ENCODE measurements at places on chromosomes 12 and 14.

GRCh38 chr14:52801014-52801712 lies 9.8 kb upstream of the GNPNAT1 start:
- DNase-seq, result no peak

GRCh38 chr14:66137081-66137480 lies 349.1 kb upstream of the CCDC196 start:
- DNase-seq, result no peak

GRCh38 chr12:11482955-11483354 lies 87.6 kb upstream of the PRB2 start:
- DNase-seq, result no peak

DNA sequence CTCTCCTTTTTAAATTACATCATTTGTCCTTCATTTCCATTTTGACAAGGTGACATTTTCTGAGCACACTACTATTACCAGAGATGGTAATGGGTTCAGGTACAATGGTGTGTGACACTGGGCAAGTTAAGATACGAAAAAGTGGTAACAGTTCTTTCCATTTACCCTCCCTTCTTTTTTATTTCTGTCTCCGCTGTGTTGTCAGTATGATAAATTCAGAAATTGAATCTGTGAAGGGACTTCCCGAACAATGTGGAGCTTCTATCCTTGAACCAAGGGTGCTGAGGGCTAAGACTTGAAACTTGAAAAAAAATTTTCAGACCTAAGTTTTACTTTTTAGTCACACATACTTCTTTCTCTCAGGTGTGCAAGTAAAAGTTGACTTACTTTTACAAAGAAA lies 103.7 kb downstream of the ERC1 start:
- no peak for DNase-seq

DNA sequence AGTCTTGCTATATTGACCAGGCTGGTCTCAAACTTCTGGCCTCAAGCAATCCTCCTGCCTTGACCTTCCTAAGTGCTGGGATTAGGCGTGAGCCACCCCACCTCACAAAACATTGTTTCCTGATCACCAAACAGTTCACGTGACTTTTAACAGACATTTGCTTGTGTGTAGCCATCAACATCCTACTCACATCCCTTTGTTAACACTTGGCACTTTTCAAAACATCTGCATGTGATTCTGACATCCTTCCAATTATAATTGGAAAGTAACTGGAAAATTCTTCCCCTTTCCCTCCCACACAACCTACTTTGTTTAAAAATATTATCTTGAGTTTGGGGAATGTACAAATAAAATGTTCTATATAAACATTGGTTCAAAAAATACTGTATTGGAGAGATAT lies 317.9 kb downstream of the PCNX1 start:
- DNase-seq, result no peak

DNA sequence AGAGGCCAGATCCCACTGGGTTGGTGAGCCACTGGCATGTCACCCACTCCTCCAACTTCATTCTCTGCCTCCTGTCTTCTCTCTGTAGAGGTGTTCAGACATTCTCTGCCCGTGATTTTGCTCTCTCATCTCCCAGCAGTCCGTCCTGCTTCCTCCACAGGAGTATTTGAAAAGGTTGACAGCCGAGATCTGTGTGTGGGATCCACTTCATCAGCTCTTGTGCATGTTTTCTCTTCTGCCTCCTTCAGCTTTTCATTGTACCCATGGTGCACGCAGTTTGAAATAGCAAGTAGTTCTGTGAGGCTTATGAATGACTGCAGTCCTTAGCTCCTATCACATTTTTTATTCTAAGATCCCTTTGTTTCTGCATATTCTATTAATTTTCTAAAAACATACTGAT lies 34.8 kb downstream of the ZC3H14 start:
- no peak for DNase-seq

DNA sequence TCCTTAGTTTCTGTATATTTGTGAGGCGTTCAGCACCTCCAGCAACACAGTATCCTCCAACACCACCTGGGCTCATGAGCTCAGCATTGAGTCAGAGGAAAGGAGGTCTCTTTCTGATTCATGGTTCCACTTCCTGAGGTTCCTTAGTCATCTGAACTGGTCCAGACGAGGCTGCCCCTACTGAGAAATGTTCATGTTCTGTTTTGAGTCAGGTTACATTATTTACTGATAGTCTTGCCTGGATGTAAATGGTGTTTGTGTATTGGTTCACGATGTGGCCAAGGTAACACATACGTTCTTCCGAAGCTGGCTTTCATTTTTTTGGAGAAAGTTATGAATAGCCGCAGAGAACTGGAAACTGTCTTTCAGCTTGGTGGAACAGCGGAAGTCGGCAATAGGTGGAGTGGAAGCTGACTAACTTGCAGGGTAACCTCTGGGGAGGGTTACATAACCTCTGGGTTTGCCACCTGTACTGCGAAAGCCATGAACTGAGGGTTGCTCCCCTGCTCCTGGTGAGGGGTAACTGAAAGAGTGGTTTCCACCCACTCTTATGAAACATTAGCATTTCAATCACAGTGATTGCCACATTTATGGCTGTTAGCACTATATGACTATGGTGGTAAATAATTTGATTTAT lies 42.2 kb upstream of the MANSC4 start:
- peak; percentile 65 for DNase-seq

- DNase-seq, result no peak
These were observed 266.9 kb downstream of the CCDC91 start for GRCh38 chr12:28456934-28457710.

GRCh38 chr14:53539489-53540126 lies 386.5 kb upstream of the DDHD1 start:
- no peak for DNase-seq

DNA sequence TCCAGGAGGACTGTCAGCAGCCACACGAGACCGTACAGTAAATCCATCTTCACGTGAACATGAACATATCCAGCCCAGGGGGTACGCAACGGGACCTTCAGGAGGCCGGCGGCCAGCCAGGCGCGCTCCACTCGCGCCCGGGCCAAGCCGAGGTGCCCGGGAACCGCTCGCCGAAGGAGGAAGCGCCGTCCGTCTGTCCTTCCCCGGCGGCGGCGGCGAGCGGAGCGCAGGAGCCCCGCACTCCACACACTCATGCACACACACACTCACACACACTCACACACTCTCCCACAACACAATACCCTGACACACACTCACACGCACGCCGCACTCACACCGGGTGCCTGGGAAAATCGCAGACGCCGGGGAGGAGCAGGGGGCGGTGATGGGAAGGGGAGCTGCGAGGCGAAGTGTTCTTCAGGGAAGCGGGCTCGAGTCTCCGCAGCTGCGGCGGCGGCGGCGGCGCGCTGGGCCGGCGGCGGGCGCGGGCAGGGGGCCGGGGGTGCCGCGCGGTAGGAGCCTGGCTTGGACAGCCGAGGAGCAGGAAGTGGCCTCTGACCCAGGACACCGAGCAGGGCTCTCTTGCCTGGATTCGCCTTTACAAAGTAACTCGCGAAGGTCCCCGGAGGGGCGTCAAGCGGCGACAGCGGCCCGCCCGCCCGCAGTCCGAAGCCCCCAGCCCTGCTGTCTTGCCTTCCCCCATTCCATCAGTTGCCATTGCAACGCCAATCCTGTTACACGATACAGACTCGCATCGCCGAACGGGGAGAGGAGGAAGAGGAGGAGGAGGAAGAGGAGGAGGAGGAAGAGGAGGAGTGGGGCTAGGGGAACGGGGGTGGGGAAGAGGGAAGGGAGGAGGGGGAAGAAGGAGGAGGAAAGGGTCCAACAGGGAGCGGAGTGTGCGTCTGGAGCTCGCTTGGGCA lies 601 bp downstream of the MDGA2 start:
- no peak for DNase-seq

DNA sequence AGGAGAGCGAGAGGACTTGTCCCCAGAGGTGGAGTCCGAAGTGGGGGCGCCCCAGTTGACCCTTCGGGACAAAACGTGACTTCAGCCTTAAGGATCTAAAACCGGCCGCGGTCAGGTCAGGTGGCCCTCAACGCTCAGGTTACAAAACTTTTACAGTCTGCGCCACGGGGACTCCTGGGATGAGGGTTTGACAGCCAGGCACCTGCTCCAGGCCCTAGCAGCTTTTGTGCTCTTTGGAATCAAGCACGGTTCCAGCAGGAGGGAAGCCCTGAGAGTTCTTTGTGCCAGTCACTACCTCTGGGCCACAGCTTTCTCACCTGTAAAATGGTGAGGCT lies 337 bp downstream of the ZC2HC1C start:
- DNase-seq, result no peak

- no peak for DNase-seq
These were observed 25.3 kb downstream of the PPFIBP1 start for GRCh38 chr12:27549236-27549800.

- no peak for DNase-seq
These were observed 89.7 kb upstream of the DHRS4 start for GRCh38 chr14:23863836-23864235.

- DNase-seq, result no peak
These were observed 193.7 kb upstream of the RTL1 start for GRCh38 chr14:101097109-101097793.

GRCh38 chr12:2347844-2348481 lies 295.2 kb downstream of the CACNA1C start:
- no peak for DNase-seq

DNA sequence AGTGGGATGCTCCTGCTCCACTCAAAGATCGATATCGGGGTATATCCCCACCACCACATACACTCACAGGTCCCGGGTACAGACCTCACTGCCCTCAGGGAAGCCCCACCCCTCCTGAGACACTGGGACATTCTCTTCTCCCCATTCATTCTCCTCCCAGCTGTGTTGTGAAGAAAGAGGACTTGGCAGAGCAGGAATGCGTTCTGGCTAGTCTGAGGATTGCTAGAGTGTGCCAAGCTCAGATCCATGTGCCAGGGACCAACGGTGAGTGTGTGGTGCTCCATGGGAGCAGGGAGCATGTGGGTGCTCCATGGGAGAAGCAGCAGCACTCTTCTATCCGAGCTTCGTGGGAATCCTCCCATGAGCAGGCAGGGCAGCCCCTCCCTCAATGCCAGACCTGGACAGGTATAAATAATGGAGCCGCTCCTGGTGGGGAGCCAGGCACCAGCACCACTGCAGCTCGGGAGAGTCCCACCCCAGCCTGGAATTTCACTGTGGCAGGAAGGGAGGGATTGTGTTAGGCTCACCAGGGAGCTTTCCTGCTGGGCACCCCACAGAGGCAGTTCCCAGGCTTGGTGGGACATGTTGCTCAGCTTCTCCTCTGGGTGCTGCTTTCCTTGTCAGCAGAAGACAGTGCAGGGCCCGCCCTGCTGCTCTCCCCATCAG lies 2.3 kb upstream of the KRT5 start:
- DNase-seq, result no peak

DNA sequence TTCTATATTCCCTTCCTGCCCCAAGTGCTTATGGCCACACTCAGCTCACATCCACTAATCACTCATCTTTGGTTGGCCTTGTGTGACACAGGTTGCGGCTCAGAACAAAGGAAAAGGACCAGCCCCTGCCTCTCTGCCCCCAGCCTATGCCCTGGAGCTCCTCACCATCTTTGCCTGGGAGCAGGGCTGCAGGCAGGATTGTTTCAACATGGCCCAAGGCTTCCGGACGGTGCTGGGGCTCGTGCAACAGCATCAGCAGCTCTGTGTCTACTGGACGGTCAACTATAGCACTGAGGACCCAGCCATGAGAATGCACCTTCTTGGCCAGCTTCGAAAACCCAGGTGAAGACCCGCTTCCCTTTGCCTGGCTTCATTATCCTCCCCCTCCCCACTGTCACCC lies 15.8 kb upstream of the OAS2 start:
- no peak for DNase-seq
